CD4-positive, alpha-beta T cell (primary cell): ENCODE measurements at places on chromosomes 12 and 14.

GRCh38 chr14:28565345-28565744 is 201.2 kb upstream of the FOXG1 start:
- H3K4me1 ChIP-seq, result no peaks in the 10 kb centered on the region
- no peaks in the 10 kb centered on the region for H3K27me3 ChIP-seq
- no peak for DNase-seq
- H3K36me3 ChIP-seq, result no peaks in the 10 kb centered on the region

DNA sequence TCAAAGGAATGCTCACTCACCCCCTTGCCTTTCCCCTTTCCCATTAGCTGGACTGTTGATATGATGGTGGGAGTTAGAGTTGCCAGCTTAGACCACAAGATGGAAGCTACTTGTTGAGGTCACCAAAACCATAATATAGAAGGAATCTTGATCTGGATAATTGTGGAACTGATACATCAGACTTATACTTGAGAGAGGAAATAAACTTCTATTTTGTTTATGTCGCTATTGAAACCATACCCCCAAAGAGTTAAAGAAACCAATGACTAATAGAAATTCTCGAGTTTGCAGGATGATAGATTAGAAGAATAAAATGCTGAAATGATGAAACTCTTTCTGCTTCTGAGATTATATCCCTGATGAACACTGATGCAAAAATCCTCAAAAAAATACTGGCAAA is 37.9 kb downstream of the TDG start:
- H3K27ac ChIP-seq, result no peak overlapping the region
- H3K27me3 ChIP-seq, result peaks cover 17% of the 10 kb centered on the region
- H3K4me1 ChIP-seq, result no peaks in the 10 kb centered on the region
- no peak overlapping the region for H3K4me3 ChIP-seq
- DNase-seq, result no peak

- no peak overlapping the region for H3K27ac ChIP-seq
- H3K4me1 ChIP-seq, result peaks cover 13% of the 10 kb centered on the region
- DNase-seq, result no peak
- H3K4me3 ChIP-seq, result no peak overlapping the region
- H3K36me3 ChIP-seq, result peaks cover 4% of the 10 kb centered on the region
- H3K27me3 ChIP-seq, result no peaks in the 10 kb centered on the region
Observed at GRCh38 chr14:63656194-63656593, 14.5 kb upstream of the WDR89 start.

- no peaks in the 10 kb centered on the region for H3K36me3 ChIP-seq
- H3K4me3 ChIP-seq, result no peak within 1 kb of the TSS
- DNase-seq, result no peak
- peaks cover 40% of the 10 kb centered on the region for H3K4me1 ChIP-seq
- H3K27ac ChIP-seq, result no peak within 1 kb of the TSS
- no peaks in the 10 kb centered on the region for H3K27me3 ChIP-seq
Observed at GRCh38 chr12:52600941-52601481, at the start of gene KRT72. Gene KRT72, minus strand, starts transcription at chr12:52601463. Its CDS starts 11 bp downstream, at chr12:52601452.

DNA sequence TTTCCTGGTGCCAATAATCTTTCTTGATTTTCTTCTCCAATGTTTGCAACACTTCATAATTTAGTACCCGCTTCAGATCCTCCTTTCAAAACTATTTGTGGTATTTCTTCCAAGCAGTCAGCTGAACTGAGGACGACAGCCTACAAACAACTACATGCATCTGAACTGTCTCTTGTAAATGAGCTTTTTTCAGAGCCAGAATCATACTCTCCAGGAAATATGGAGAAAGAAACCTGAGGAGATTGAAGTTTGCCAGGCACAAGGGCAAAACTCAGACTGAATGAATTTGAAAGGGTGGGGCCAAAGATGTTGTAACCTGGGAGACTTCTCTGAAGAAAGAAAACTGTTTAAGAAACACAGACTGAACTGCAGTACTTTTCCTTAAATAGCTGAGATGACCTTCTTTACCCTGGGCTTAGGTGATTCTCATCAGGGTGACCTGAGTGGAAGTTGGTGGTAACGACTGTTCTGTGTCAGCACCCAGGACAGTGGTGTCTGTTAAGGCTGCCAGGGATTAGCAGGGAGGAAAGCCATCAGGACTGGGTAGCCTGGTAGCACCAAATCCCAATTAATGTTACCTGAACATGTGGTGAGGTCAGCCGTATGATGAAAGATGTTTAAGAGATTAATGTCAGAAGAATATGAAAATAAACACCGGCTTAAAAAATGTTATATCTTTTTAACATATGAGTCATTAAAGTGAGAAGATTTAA is 95.0 kb downstream of the TGFB3 start:
- H3K27me3 ChIP-seq, result no peaks in the 10 kb centered on the region
- no peak overlapping the region for H3K4me3 ChIP-seq
- no peak overlapping the region for H3K27ac ChIP-seq
- H3K36me3 ChIP-seq, result peaks cover 5% of the 10 kb centered on the region
- no peak for DNase-seq

DNA sequence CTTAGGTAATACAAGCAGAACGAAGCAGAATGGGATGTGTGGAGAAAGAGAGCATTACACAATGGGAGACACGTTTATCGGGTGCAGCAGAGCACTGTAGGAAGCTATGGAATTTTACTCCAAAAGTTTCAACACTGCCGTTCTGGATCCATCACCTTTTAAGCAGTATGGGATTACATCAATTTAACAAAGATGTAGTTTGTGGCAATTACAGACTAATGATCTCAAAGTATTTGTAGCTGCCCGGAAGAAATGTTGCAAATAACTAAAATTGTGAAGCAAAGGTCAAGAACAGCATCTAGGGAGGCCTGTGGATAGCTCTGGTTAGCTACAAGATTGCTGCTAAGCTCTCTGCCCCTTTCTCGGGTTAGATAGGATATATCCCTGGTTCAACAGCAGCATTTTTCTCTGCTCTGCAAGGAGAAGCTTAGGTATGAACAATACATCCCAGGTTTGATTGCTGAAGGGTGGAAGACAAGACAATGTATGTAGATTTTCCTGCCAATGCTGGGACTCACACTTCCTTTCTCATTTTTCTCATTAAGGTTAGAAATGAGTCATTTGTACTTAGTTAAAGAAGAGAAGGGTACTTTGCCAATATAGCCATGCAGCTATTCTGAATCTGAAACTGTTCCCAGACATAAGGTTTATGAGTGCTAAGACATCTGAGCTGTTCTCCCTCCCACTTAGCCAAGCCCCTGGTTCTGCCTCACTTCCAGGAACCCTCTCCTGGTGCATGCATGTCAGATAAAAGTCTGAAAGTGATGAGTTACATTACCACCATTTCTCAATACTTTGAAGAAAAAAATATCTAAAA is 75.0 kb upstream of the HIF1A start:
- no peak for DNase-seq
- no peaks in the 10 kb centered on the region for H3K36me3 ChIP-seq
- H3K4me1 ChIP-seq, result no peaks in the 10 kb centered on the region
- H3K27me3 ChIP-seq, result no peaks in the 10 kb centered on the region

DNA sequence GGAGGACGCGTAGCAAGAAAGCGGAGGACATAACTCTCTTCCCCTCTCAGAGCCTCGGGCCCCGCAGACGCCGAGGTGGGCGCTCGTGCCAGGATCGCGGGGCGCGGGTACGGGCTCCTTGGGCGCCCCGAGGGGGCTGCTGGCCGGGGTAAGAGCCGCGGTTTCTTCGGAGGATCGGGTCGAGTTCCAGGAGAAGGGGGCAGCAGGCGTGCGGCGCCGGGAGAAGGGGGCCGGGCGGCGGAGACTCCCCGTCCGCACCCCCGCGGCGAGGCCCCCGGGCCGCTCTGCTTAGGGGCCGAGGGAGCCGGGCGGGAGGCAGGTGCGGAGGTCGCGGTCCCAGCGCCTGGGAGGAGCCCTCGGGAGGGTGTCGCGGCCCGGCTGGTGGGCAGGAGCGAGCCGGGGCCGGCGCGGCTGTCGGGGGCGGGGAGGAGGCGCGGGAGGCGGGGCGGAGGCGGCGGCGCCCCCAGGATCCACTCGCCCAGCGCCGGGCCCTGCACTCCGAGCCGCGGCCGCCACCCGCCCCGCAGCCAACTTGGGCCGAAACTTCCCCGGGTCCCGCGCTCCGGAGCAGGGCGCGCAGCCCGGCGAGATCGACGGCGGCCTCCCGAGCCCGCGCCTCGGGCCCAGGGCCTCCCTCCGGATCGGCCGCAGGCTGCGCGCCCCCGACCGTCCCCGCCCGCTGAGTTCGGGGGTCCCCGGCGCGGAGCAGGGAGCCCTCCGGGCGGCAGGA is 64.4 kb downstream of the FBXL14 start:
- no peak overlapping the region for H3K27ac ChIP-seq
- no peak for DNase-seq
- H3K4me1 ChIP-seq, result peaks cover 45% of the 10 kb centered on the region
- H3K36me3 ChIP-seq, result no peaks in the 10 kb centered on the region

DNA sequence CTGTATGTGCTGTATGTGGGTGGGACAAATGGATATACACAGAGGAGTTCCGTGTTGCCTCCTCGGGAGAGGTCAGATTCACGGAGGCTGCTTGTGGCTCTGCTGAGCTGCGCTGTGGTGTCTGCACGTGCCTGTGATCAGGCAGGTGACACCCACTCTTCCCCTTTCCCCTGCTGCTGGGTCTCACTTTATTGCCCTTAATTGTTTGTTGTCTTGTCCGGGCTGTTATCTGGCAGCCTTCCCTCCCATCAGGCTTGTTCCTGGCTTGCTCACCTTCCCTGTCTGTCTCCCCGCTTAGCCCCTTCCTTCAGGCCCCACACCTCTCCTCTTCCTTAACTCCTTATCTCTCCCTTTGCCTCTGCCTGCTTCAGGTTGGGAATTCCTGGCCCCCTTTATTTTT is 13.5 kb downstream of the WNT5B start:
- no peak overlapping the region for H3K4me3 ChIP-seq
- H3K4me1 ChIP-seq, result peaks cover 3% of the 10 kb centered on the region
- no peaks in the 10 kb centered on the region for H3K36me3 ChIP-seq
- DNase-seq, result no peak
- no peak overlapping the region for H3K27ac ChIP-seq
- H3K27me3 ChIP-seq, result no peaks in the 10 kb centered on the region

DNA sequence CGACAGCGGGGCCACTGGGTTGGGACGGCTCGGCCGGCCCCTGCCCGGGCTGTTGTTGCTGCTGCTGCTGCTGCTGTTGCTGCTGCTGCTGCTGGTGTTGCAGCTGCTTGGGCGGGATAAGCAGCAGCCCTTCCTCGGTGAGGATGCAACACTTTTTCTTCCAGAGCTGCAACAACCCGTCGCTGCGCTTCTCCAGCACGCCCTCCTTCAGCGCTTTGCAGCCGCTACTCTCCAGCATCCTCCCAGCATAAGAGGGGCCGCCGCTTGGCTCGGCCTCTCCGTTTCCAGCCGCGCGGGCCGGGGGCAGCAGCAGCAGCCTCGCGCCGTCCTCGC is 529 bp downstream of the PHLDA1 start:
- peaks cover 26% of the 10 kb centered on the region for H3K4me1 ChIP-seq
- no peak for DNase-seq
- H3K27me3 ChIP-seq, result no peaks in the 10 kb centered on the region
- peak overlapping the region; percentile 26 for H3K27ac ChIP-seq
- peak overlapping the region; percentile 92 for H3K4me3 ChIP-seq

DNA sequence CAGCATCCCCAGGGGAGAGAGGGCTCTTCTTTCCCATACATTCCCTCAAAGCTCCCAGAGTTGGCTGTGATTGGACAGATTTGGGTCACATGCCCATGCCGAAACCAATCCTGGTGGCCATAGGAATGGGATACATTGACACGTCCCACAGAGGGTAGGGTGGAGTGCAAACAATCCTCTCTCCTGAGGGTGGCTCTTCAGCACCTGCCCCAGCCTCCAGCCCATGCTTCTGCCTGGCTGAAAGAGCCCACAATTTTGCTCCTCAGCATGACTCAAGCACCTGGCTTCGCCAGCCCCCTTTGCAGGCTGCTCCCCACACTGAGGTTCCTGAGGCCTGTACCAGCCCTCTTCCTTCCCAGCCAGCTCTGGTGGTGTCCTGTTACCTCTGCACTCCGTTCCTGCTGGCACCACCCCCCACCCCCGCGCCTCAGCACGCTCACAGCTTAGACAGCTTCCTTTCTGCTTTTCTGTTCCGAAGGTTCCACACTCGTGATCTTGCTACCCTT is 71.7 kb downstream of the CCDC92 start:
- H3K27ac ChIP-seq, result no peak overlapping the region
- DNase-seq, result no peak
- no peaks in the 10 kb centered on the region for H3K27me3 ChIP-seq
- peaks cover 4% of the 10 kb centered on the region for H3K4me1 ChIP-seq

GRCh38 chr14:22583994-22584393 is 5.0 kb downstream of the DAD1 start:
- H3K4me3 ChIP-seq, result no peak overlapping the region
- H3K27me3 ChIP-seq, result no peaks in the 10 kb centered on the region
- H3K4me1 ChIP-seq, result peaks cover 55% of the 10 kb centered on the region
- no peak for DNase-seq

DNA sequence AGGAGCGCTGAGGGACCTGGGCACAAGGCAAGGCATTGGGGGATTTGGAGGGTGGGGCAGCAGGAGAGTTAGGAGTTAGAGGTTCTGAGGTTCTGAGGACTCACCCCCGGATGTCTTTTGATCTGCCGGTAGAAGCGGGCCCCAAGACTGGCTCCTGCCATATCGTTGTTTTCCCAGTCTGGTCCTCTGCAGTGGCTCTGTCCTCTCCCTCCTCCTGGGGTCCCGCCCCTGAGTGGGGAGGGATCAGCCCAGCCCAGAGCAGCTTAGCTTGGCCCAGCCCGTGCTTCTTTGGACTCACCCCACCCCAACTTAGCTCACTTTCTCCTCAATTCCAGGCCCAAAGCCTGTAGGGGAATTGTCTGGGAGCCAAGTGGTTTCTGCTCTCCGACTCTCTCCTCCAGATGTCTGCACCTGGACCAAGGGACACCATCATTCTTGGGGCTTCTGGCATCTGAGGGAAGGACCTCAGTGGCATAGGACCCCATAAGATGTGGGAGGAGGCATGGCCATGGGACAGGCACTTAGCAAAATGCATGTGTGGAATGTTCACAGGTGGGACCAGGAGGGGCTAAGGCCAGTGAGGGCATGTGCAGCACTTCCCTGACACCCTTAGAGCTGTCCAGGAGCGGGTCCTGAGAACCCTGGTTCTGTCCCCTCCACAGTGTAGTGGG is 7.5 kb downstream of the SHMT2 start:
- H3K4me3 ChIP-seq, result no peak overlapping the region
- no peak for DNase-seq
- H3K4me1 ChIP-seq, result peaks cover 77% of the 10 kb centered on the region
- peaks cover 48% of the 10 kb centered on the region for H3K27me3 ChIP-seq

- no peaks in the 10 kb centered on the region for H3K36me3 ChIP-seq
- no peak overlapping the region for H3K27ac ChIP-seq
- no peaks in the 10 kb centered on the region for H3K27me3 ChIP-seq
- H3K4me1 ChIP-seq, result peaks cover 35% of the 10 kb centered on the region
Observed at GRCh38 chr14:35420036-35420811, 15.7 kb upstream of the NFKBIA start.

- DNase-seq, result peak; percentile 54
- H3K4me3 ChIP-seq, result no peak overlapping the region
- H3K27me3 ChIP-seq, result no peaks in the 10 kb centered on the region
- peaks cover 5% of the 10 kb centered on the region for H3K4me1 ChIP-seq
Observed at GRCh38 chr12:49388682-49389386, 21.6 kb downstream of the SPATS2 start.

- H3K27me3 ChIP-seq, result no peaks in the 10 kb centered on the region
- no peak overlapping the region for H3K4me3 ChIP-seq
- no peaks in the 10 kb centered on the region for H3K36me3 ChIP-seq
- DNase-seq, result no peak
- no peak overlapping the region for H3K27ac ChIP-seq
Observed at GRCh38 chr14:72528059-72528862, 365.6 kb downstream of the DPF3 start.

GRCh38 chr14:24233538-24233866 is 773 bp downstream of the GMPR2 start:
- peak overlapping the region; percentile 95 for H3K27ac ChIP-seq
- H3K4me1 ChIP-seq, result peaks cover 35% of the 10 kb centered on the region
- no peaks in the 10 kb centered on the region for H3K27me3 ChIP-seq
- no peak for DNase-seq
- peaks cover 50% of the 10 kb centered on the region for H3K36me3 ChIP-seq
